Peyer's patch (tissue), 4 donors: ENCODE measurements at places on chromosomes 4 and X.

DNA sequence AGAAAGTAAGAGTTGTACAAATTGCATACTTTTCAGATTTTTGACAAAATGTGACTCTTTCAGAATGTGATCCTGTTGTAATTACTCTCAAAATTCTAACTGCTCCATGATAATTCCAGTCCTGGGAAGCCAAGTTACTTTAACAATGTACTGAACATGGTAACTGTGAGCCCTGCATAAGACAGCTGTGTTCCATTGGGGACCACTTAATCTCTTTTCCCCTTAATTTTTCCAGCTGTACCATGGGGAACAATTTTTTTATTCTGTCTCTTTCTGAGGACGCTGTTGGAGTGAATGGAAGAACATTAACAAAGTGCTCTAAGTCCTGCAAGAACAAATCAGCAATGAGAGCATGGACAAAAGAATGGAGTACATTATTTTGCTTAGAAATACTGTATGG is 95.8 kb downstream of the UPRT start:
- no peak for DNase-seq

DNA sequence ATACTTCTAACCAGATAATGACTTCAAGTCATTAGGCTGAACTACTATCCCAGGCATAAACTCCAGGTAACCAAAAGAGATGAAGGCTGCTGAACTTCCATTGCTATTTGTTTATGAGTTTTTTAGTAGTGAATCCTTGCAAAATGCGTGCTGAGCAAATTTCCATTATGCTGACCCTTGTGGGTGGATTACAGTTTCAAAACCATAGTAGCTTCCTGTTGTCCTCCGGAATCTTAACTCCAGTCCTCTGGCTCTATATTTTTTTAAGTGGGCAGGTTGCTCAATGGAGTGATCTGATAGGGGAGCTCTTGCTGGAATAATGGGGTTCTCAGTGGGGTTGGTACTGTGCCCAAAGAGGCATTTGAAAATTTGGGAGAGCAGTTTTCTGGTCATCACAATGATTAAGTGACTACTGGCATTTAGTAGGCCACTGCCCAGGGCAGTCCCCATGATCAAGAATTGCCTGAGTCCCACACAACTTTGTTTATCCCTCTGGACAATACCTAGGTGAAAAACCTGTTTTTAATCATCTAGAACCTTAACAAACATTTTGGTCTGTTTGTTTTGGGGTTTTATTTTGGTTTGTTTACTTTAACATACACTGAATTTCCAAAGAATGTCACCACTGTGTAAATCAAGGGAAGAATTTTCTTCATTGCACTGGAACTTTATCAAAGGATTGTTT is 302.3 kb upstream of the GATB start:
- DNase-seq, result no peak

DNA sequence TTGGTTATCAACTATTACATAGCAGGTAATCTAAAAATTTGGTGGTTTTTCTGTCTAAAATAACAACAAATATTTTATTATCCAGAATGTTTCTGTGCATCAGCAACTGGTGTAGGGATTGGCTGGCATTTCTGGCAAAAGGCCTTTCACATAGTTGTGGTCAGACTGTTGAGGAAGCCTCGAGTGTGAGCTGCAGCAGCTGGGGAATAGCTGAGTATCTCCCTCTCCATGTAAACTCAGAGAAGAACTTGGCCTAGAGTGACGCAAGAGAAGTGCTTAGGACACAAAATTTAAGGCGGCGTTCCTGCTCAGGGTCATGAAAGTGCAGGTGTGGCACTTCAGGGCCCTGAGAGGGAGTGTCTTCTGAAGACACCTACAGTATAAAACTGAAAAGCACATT is 558.9 kb downstream of the SPOCK3 start:
- no peak for DNase-seq

GRCh38 chrX:22534643-22535042 is 261.9 kb downstream of the CBLL2 start:
- no peak for DNase-seq

DNA sequence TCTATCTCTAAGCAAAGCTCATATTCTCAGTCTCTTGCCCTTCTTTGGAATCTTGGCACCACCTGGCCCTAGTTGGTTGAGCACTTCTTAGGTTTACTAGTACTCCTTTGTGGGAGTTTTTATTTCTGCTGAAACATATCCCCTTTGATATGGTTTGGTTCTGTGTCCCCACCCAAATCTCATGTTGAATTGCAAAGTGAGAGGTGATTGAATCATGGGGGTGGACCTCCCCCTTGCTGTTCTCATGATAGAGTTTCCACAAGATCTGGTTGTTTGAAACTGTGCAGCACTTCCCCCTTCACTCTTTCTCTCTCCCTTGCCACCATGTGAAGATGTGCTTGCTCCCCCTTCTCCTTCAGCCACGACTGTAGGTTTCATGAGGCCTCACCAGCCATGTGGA is 22.2 kb upstream of the SYNPO2 start:
- no peak for DNase-seq

DNA sequence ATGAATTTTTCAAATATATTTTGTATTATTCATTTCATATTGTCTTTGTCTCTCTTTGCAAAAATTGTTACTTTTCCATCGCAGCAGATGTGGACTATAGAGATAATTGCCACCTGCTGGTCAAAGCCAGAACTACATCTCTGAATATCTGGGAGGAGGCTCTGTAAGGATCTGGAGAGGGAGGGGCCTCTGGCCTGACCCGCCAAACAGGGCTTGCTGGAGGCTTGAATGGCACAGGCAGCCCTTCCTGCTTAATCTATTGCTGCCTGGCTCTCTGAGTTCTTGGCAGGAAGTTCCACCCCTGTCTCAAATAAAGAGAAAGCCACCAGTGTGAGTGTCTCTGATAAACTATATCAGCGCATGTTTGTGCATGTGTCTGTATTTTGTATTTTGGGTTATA is 132.4 kb downstream of the ZMAT1 start:
- peak; percentile 82 for DNase-seq

DNA sequence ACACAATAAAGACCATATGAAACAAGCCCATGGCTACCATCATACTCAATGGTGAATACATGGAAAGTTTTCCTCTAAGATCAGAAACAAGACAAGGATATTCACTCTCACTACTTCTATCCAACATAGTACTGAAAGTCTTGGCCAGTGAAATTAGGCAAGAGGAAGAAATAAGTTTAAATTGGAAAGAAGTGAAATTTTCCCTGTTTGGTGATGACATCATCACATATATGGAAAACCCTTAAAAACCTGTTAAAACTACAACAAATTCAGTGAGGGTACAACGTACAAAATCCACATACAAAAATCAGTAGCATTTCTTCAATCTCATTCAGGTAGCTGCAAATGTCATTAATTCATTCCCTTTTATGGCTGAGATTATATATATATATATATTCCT is 164.0 kb upstream of the IRS4 start:
- DNase-seq, result no peak

GRCh38 chr4:48904101-48904500 is 2.5 kb downstream of the OCIAD2 start:
- no peak for DNase-seq

DNA sequence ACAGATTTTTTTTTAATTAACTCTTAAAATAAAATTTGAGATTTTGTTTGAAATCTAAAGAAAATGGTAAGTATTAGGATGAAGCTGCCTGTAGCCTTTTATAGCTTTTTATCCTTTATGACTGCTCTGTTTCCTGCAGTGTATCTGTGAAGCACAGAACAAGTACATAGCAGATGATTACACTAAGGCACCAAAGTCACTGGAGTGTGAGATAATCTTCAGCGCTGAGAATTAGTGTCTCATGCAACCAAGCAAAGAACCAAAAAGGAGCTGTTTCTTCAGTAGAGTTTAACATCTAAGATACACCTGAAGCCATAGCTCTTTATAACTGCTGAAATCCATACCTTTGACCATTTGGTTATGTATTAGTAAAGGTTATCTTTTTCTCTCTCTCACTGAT is 1989.8 kb upstream of the PCDH10 start:
- no peak for DNase-seq

DNA sequence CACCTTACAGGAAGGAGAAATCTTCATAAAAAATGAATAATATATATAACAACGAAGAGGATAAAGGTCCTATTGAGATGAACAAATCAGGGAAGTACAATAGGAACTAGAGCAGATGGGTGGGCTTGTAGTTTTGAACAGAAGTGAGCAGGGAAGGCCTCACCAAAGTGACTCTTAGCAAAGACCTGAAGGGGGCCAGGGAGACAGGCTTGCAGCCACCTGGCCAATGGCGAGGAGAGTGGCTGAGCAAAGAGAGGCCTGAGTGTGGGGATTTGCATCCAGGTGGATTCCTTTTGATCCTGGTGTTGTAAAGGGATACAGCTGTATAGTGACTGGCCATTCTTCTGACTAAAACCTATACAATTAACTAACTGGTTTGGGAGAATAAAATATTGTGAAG is 354.1 kb downstream of the CAMK2D start:
- no peak for DNase-seq

DNA sequence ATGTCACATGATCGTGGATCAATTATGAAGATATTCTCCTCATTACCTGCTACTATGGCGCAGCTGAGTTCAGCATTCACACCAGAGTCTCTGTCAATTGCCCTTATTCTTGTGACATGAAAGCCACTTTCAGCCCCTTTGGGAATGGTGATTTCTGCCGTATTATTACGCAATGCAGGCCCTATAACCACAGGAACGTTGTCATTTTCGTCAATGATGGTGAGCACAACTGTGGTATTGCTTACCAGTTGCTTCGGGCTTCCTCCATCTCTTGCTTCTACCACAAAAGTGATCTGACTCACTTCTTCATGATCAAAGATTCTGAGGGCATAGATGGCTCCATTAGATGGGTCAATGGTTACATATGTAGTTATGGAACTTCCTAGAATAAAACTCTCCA is 2.1 kb downstream of the PCDH18 start:
- DNase-seq, result no peak

GRCh38 chr4:121016611-121017010 is 55.7 kb downstream of the NDNF start:
- no peak for DNase-seq

DNA sequence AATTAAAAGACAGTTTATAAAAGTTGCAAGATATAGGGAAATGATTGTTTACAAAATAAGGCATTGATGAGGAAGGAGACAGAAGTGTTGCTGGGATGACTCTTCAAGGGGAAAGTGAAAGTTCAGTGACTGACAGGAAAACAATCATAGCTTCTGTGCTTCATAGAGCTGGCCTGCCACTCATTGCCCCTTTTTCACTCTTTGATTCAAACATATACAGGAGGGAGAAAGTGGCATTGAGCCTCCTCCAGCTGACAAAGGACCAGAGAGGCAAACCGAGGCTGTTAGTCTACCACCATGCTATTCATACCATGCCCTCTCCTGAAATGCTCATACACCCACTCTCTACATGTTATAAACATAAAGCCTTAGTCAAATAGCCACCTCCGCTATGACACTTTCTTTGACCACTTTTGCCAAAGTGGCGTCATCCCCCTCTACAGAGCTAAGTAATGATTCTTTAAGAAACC is 79.2 kb upstream of the ATOH1 start:
- DNase-seq, result no peak

DNA sequence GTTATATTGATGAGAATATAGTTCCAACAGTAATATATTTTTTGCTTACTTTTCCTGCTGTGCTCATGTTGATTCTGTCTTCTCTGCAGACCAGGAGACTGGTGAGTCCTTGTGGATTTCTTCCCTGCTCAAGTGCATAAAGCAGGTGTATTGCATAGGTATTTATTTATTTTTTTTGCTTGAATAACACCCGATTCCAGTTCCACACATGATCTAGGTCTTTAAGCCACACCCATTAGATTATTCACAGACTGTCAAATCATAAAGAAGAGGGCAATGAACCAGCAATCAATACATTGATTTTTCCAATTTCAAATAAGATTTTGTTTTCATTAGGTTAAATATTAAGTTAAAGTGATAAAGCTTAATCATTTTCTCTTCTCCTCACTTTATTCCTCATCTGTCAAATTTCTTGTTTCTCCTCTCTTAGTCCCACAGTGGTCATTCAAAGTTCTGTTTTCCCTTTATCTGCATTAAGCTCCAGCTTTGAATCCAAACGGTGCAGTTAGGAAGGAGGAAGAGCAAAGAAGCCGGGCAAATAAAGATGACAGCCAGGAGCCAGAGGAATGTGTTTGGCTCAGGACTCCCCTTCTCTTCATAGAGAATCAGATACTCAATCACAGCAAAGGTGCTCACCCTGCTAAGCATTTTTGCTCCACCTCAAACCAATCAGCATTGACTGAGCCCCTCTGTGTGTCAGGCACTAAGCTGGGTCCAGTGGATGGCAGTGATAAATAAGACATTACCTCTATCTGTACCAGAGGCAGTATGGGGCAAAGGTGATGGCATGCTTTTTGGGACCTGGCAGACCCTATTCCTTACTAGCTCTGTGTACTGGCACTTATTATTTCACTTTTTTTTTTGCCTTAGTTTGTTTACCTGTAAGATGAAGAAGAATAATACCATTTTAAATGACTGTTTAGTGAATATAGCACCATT is at the start of gene ADH1A:
ADH1A (minus strand) TSS at position 138 of the 939 bp plus-strand sequence; CDS start at position 67, 71 bp downstream.
- no peak for DNase-seq

- no peak for DNase-seq
These were observed 135.7 kb upstream of the MAMLD1 start for GRCh38 chrX:150227321-150227860.

GRCh38 chrX:54633641-54634040 is 103.6 kb downstream of the GNL3L start:
- DNase-seq, result no peak

DNA sequence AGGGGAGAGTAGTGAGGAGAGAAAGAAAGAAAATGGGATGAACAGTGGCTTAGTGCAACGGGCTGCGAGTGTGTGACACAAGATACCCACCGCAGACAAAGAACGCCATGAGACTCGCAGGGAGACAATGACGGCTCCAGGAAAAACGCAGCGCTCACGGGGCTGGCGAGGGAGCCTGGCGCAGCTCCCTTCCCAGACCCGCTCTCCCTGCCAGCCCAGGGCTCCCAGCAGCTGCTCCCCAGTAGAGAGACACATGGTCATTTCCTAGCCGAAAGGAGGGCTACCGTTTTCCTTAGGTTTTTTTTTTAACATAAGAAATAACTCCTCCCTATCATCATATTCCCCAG is 149.5 kb downstream of the MAML3 start:
- no peak for DNase-seq

DNA sequence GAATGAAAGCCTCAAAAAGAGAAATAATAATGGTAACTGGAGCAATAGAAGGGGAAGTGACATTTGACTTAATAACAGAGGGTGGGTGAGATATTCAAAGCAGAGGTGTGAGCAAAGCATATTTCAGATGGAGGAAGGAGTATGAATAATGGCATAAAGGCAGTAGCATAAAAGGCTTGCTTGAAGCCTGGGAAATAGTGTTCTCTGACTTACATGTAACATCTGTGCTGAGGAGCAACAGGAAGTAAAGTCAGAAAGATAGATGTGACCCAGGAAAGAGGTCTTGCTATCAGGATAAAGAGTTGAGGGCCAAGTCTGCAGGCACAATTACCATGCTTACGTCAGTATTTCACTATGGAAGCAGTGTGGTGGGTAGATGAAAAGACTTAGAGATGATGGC is 28.4 kb downstream of the ATP10D start:
- no peak for DNase-seq

GRCh38 chrX:13266641-13267345 is 53.1 kb downstream of the ATXN3L start:
- no peak for DNase-seq

GRCh38 chr4:158826882-158827281 is 58.1 kb downstream of the FNIP2 start:
- no peak for DNase-seq
